ENCODE measurements at places on chromosomes 7 and 10. TPM values are rescaled to one million over a fixed set of nuclear protein-coding genes. Genes with fewer than 3 reads are reported as not detected.

Gene SPDYE1
- total RNA-seq = not detected

GRCh38 chr7:91325726-91326125, 61.5 kb downstream of the FZD1 start:
- no peak for DNase-seq

GRCh38 chr10:117152668-117153067, 14.6 kb upstream of the VAX1 start:
- DNase-seq = no peak

DNA sequence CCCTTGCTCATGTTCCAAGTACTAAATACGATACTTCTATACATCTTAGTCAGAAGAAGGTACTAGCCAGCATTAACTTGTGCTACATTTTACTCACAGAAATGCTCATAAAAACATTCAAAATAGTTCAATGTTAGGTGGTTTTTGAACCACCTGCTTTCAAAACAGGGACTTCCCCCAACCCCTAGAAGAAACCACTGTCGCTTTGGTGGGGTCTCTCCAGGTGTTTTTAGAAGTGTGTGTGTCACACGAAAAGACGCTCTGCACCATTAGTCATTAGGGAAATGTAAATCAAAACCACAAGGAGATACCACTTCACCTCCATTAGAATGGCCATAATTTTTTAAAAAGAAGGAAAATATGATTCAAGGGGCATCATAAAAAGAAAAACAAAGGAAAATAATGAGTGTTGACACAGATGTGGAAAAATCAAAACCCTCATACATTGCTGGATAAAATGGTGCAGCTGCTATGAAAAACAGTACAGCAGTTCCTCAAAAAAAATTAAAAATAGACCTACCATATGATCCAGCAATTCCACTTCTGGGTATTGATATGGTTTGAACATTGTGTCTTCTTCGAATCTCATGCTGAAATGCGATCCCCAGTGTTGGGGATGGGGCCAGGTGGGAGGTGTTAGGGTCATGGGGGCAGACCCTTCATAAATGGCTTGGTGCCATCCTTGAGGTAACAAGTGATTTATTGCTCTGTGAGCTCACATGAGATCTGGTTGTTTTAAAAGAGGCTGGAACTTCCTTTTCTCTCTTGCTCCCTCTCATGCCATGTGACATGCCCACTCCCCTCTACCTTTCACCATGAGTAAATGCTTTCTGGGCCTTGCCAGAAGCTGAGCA, 74.2 kb downstream of the MALSU1 start:
- no peak for DNase-seq

DNA sequence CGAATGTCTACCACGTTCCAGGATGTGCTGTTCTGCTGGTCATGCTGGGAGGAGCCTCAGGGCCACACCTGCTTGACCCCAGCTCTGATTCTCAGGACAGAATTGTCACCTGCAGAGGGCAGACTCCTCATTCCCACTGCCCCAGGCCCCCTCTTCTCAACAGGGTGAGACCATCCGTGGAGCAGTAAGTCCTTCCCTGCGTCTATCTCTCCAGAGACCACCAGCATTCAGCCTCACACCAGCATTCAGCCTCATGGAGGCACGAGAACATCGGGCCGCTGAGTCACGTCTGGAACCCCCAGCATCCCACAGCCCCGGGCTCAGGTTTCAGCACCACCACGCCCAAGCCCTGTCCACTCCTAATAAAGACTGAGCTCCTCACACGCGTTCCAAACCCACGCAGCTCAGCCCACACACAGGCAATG, 273.4 kb downstream of the DIP2C start:
- no peak for DNase-seq

GRCh38 chr7:104367926-104368325, 39.5 kb downstream of the LHFPL3 start:
- DNase-seq = no peak

DNA sequence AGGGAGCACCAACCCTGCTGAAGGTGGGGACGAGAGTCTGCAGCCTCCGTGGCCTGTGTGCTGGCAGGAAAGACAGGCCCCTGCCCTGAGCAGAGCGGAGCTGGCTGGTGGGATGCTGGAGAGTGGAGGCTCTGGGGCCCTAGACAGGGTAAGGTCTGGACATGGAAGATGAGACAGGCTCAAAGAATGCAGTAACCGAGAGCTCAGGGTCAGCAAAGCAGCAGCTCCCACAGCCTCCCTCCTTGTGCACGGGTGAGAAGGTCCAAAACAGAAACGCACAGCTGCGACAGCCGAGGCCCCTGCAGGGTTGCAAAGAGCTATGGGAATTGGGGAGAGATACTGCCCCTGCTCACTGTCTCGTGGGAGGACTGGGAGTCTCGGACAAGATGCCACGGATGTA, 80.5 kb downstream of the TNS3 start:
- no peak for DNase-seq

DNA sequence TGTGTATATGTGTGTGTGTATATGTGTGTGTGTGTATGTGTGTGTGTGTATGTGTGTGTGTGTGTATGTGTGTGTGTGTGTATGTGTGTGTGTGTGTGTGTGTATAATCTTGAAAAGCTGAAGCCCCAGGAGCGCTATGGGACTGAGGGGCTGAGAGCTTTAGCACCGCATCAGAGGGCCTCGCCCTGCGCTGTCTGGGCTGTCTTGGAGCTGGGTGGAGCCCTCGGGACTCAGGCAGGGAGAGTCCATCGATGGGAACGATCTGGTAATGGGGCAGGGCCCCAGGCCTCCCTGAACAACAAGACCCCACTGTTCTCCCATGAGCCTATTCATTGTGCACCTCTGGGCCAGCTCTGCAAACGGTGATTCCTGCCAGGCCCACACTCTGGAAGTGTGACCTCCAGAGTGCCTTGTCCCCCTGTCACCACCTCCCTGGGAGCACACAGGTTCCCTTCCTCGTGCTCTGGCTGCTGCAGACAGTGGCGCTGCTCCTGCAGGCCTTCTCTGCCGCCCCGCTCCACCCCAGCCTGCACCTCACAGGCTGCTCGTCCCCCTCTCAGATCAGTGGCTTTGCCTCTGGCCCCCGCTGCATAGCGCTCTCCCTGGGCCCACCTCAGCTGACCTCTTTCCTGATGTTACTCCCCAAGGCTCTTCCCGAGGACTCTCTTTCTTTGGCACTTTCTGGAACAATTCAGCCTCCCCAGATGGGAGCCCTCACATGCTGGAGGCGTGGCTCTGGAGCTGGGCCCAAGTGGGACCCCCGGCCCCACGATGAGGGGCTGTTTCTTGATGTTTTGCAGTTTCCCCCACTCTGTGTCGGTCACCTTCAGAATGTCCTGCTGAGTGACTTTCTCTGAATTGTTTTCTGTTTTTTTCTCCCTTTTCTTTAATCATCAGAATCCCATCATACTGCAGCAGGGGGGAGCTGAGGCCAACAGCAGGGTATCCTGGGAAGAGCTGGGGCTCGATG, 542.2 kb upstream of the FOXK1 start:
- DNase-seq = no peak

DNA sequence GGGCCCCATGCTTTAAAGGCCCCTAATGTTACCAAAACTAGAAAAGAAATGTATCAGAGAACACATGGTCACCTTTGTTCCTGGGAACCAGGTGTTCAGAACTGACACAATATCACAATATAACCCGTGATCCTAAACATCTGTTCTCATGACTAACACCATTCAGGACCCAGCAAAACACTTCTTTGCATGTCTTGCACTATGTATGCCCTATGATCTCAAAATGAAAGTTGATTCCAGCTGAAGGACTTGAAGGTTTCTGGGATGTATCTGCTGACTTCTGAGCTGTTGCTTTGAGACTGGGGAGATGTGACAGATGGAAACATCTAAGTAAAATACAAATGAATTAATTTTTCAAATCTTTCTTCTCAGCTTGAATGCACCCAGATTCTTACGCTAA, 37.5 kb upstream of the PIK3CG start:
- no peak for DNase-seq

- DNase-seq = no peak
Observed at GRCh38 chr7:105691082-105691679, 109.9 kb upstream of the EFCAB10 start.

DNA sequence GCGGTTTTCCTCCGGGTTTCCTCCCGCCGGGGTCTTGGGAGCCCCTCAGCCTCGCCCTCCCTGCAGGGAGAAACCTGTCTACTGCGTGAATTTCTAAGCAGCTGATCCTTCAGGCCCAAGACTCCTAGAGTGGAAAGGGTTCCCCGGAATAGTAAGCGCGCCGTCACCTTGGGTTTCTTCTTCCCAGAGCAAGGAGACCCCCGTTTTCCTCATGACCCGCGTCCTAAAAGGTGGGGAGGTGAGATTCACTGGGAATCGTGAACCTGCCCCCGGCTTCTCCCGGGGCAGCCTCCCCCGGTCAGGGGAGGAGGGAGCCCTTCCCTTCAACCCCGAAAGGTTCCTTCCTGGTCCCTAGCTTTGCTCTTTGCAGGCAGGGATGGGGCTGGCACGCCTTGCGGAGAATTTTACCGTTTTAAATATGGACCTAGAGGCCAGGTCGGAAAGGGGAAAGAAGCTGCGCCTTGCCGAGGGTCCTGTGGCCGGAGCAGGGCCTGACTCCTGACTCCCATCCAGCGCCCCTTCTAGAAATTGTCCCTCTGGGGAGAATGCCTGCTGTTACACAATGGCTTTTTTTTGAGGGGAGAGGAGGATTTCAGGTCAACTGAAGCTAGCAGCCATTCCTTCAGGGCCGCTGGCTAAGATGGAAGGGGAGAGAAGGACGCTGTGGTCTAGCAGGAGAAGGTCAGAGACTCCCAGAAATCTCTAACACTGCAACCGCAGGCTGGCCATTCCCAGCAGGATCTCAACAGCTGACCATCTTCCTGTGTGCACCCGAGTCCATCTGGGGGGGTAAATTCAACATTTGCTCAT, 11.6 kb upstream of the MNX1 start:
- DNase-seq = no peak

DNA sequence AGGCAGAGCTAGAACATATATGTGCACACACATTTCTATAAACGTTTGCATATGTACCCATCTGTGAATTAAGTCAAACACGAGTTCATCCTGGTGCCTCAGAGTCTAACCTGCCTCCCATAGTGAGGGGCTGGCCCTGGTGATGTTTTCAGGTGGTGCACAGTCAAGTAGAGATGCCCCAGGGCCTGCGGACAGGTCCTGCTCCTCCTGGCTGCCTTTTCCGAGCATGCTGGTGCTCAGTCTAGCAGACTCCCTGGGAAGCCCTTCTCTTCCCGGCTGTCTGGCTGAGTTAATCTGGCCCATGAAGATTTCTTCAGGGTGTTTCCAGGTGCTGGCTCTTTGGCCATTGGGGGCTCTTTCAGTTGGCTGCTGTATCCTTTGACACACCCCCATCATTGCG, 14.3 kb downstream of the ADCY1 start:
- DNase-seq = no peak

DNA sequence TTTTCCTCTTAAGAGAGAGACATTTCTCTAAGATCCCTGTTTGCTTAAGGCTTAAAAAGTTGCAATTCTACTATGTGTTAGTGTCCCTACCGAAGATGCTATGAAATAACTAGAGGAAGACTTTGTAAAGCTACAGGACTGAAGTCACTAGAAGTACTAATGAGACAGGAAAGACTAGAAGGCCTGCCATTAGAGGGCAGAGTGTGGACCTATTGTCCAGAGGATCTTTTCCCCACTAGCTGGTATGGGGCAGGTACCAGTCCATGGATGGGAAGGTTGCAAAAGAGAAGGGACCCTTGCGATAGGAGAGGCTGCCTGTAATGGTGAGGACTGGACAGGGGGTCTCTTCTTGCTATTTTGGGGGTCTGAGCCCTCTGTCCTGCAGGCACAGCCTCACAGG, 178.1 kb downstream of the TMEM178B start:
- no peak for DNase-seq

DNA sequence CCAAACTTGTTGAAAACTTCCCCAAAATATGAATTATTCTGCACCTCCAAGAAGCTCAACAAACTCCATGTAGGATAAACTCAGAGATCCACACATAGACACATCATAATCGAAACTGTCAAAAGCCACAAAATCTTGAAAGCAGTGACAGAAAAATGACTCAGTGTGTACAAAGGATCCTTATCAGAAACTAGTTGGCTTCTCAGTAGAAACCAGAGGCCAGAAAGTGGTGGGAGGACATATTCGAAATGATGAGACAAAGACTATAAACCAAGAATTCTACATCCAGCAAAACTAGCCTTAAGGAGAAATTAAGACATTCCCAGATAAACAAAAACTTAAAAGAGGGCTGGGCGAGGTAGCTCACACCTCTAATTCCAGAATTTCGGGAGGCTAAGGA, 38.5 kb downstream of the MCMBP start:
- no peak for DNase-seq

GRCh38 chr7:1548438-1548831, 7.6 kb downstream of the TMEM184A start:
- no peak for DNase-seq

Data from thymus (tissue), 14 donors.